ENCODE measurements at places on chromosomes 13 and 19. TPM values are rescaled to one million over a fixed set of nuclear protein-coding genes. Genes with fewer than 3 reads are reported as not detected.

VN1R2 gene
- total RNA-seq = not detected

ZNF433 gene
- 1.5 TPM for total RNA-seq

ATP5F1D gene
- total RNA-seq = 180 TPM

CEACAM4 gene
- not detected for total RNA-seq

CCNA1 gene
- total RNA-seq = 0.40 TPM

PIBF1 gene
- 25.7 TPM for total RNA-seq

DNA sequence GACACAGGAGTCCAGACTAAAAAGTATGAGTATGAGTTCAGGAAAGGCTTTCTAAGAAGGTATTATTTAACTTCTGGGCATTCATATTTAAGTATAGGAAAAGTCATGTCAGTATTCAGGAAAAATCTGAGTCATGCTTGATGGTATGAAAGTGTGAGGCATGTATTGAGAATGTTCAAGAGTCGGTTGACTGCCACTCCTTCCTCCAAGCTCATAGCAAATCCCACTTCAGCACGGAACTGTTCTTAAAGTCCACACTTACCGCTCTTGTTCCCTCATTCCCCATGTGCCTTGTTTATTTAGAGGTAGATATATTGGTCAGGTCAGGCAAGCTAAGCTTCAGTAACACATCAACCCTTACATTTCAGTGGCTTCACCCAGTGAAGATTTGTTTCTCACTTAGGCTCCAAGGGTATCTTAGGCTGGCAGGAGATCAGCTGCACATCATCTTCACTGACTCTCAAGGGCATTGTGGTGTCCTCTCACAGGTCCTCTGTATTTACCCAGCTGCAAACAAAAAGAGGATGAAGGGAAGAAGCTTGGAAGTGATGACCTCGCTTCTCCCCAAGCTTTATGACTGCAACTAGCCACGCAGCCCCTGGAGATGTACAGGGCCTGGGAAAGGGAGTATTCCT is 1189.2 kb downstream of the EFNB2 start:
- no peak for DNase-seq
- no peaks in the 10 kb centered on the region for H3K36me3 ChIP-seq
- H3K4me1 ChIP-seq = no peaks in the 10 kb centered on the region
- H3K4me3 ChIP-seq = no peak overlapping the region
- no peak overlapping the region for H3K27ac ChIP-seq

- H3K4me3 ChIP-seq = no peak overlapping the region
- H3K36me3 ChIP-seq = no peaks in the 10 kb centered on the region
- H3K27me3 ChIP-seq = no peaks in the 10 kb centered on the region
- H3K4me1 ChIP-seq = no peaks in the 10 kb centered on the region
- no peak for DNase-seq
- H3K27ac ChIP-seq = no peak overlapping the region
Measured at GRCh38 chr19:558770-559439, 13.5 kb upstream of the BSG start.

GRCh38 chr19:40335855-40336600 is 12.2 kb downstream of the C19orf47 start:
- no peak for DNase-seq
- H3K4me1 ChIP-seq = no peaks in the 10 kb centered on the region
- H3K27ac ChIP-seq = no peak overlapping the region

- no peak overlapping the region for H3K27ac ChIP-seq
- peaks cover under 1% of the 10 kb centered on the region for H3K27me3 ChIP-seq
- H3K4me1 ChIP-seq = no peaks in the 10 kb centered on the region
- DNase-seq = no peak
- no peak overlapping the region for H3K4me3 ChIP-seq
- H3K36me3 ChIP-seq = no peaks in the 10 kb centered on the region
Measured at GRCh38 chr19:30932854-30933253, 416.4 kb downstream of the TSHZ3 start.

- peaks cover 11% of the 10 kb centered on the region for H3K27me3 ChIP-seq
- H3K36me3 ChIP-seq = no peaks in the 10 kb centered on the region
- no peak for DNase-seq
- no peak overlapping the region for H3K4me3 ChIP-seq
- H3K4me1 ChIP-seq = no peaks in the 10 kb centered on the region
Measured at GRCh38 chr19:8922591-8922990, 87.6 kb downstream of the MUC16 start.

- no peak overlapping the region for H3K4me3 ChIP-seq
- H3K27ac ChIP-seq = no peak overlapping the region
- no peaks in the 10 kb centered on the region for H3K4me1 ChIP-seq
- H3K36me3 ChIP-seq = no peaks in the 10 kb centered on the region
- no peaks in the 10 kb centered on the region for H3K27me3 ChIP-seq
Measured at GRCh38 chr13:91045351-91046034, 302.0 kb upstream of the MIR17HG start.

DNA sequence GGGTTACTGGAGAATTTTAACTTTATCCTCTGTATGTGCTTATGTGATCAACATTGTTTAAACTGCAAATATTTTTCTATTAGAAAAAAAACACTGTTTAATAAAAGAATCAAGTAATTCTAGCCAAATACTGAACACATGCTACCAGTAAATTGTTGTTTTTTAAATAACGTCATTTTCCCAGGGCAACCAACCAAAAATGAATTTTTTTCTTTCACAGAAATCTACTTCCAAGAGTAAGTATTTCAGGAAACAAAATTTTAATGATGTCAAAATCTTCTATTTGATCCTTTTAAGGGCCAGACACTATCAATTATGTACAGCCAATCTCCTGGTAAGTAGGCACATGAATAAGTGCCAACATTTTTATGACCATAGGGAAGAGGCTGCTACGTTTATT is 57.1 kb downstream of the TUBGCP3 start:
- no peak for DNase-seq
- no peak overlapping the region for H3K27ac ChIP-seq
- H3K27me3 ChIP-seq = no peaks in the 10 kb centered on the region
- peaks cover 6% of the 10 kb centered on the region for H3K4me1 ChIP-seq
- no peaks in the 10 kb centered on the region for H3K36me3 ChIP-seq

DNA sequence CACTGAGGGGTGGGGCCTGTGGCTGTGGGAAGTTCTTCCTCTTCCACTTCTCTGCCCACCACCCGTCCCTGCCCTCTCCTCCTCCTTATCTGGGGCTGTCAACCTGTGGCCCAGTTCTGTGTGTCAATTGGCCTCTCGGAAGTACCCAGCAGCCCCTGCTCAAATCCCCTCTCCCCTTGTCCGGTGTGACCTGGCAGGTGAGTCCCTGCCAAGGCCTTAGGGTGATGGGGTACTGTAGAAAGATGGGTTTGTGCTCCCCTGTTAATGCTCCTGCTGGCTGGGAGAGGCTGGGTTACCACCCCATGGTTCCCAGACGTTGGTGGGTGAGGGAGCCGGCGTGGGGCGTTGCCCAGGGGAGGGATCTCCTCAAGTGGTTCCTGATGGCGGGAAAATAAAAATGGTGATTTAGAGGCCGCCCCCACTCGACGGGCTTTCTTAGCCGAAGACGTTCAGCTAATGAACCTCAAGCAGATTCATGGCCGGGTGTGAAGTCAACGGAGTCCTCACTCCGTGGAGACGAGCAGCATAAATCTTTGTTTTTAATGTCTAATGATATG is 141.2 kb downstream of the URI1 start:
- H3K36me3 ChIP-seq = no peaks in the 10 kb centered on the region
- H3K4me3 ChIP-seq = no peak overlapping the region
- peaks cover 8% of the 10 kb centered on the region for H3K27me3 ChIP-seq
- H3K27ac ChIP-seq = no peak overlapping the region
- no peak for DNase-seq

DNA sequence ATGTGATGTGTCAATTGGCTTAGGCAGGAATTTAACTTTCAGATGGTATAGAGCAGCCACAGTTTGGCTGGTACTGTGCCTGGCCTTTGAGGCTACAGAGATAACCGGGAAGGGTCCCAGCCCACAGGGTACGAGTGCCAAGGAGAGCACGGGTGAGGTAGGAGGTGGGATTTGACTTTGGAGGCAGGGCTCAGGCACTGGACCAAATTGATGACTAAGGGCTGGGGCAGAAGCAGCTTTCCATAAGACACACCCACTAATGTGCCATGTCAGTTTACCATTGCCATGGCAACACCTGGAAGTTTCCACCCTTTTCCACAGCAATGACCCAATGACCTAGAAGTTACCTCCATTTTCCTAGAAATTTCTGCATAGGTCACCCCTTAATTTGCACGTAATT is 466.2 kb downstream of the TSHZ3 start:
- DNase-seq = no peak
- H3K4me3 ChIP-seq = no peak overlapping the region
- H3K4me1 ChIP-seq = no peaks in the 10 kb centered on the region
- no peaks in the 10 kb centered on the region for H3K27me3 ChIP-seq
- H3K36me3 ChIP-seq = no peaks in the 10 kb centered on the region

GRCh38 chr13:110925023-110925612 is 10.2 kb upstream of the ANKRD10 start:
- peaks cover 12% of the 10 kb centered on the region for H3K4me1 ChIP-seq
- peaks cover 44% of the 10 kb centered on the region for H3K27me3 ChIP-seq
- no peak for DNase-seq
- H3K27ac ChIP-seq = no peak overlapping the region
- no peak overlapping the region for H3K4me3 ChIP-seq

DNA sequence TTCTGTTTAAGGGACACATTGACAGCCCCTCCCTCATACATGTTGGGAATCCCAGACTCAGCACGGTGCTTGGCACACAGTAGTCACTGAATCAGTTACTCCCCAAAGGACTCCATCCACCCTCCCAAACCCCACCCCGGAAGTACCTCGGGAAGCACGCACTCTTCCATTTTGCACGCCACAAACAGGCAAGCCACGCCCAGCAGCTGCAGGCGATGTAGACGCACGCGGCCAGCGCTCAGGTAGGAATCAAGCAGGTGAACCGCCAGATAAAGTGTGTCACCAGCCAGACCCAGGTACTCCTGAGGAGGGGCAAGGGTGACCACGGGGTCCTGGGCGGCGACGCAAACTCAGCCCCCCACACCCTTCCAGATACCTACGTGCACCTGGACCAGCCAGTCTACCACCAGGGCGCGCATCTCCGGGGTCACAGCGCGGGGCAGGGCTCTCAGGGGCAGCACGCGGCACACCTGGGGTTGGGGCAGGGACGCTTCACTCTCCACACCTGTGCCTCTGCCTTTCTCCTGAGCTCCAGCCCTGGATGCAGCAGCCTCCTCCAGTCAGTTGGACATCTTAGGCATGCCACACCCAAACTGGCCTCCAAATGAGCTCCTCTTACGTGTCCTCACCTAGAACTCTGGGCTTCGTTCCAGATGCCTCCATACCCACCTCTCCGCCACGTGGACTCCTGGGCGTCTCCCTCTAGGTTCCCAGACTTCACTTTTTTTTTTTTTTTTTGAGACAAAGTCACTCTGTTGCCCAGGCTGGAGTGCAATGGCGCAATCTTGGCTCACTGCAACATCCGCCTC is 1.9 kb downstream of the CCNP start:
- no peak for DNase-seq
- no peaks in the 10 kb centered on the region for H3K36me3 ChIP-seq
- no peak overlapping the region for H3K27ac ChIP-seq
- peaks cover 27% of the 10 kb centered on the region for H3K4me1 ChIP-seq
- H3K4me3 ChIP-seq = no peak overlapping the region

DNA sequence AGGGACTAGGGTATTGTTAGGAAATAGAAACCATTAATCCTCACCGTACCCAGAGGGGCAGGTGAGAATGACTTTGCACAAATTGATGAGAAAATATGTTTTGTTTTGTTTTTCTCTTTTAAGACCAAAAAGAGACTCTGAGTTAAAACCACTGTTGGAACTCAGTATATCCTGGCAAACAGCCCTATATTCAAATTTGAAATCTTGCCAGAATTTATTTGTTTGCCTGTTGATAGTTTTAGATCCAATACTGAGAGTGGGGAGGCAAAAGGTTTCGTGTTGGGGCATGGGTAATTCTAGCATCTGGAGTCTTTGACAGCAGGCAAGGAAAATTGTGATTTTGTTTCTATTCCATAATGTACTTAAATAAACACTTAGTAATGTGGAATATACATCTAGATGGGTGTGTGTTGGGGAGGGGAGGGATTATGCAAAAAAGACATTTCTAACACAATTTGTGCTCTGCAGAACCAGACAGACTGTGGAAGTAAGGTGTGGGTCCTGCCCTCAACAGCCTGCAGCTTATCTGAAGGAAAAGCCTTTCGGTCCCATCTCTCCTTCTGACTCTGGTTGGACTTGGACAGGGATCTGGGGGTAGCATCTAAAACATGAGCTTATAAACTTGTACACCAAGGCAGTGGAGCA is 190.7 kb downstream of the OXGR1 start:
- DNase-seq = no peak
- H3K4me3 ChIP-seq = no peak overlapping the region
- H3K27me3 ChIP-seq = no peaks in the 10 kb centered on the region
- no peaks in the 10 kb centered on the region for H3K4me1 ChIP-seq

DNA sequence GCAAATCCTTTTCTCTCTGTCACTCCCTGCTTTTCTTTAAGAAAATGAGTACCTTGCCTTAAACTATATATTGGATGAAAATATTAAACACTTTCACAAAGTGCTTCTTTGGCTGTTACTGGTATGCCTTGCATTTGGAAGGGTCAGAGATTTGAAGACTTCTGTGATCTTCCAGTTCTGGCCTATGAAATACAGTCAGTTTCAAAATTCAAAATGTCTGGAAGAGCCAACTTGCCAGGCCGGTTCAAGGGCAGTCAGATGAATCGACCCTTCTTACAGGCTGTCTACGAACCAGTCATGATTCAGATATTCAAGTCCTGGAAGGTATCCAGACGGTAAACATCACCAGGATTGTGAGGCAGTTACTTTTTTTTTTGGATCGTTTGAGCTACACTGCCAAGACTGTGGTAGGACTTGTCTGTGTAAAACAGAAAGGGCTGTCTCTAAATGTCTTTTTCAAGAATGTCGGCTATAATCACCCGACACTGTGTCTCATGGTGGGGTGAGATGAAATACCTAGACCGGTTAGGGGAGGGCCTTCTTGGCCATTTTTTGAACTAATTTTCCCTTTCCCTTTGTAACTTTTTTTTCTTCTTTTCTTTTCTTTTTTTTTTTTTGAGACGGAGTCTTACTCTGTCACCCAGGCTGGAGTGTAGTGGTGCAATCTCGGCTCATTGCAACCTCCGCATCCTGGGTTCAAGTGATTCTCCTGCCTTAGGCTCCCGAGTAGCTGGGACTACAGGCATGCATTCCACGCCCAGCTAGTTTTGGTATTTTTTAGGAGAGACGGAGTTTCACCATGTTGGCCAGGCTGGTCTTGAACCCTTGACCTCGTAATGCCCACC is 11.2 kb downstream of the ACTN4 start:
- peaks cover 23% of the 10 kb centered on the region for H3K36me3 ChIP-seq
- H3K27ac ChIP-seq = no peak overlapping the region
- DNase-seq = no peak
- peaks cover 3% of the 10 kb centered on the region for H3K27me3 ChIP-seq
- no peak overlapping the region for H3K4me3 ChIP-seq

DNA sequence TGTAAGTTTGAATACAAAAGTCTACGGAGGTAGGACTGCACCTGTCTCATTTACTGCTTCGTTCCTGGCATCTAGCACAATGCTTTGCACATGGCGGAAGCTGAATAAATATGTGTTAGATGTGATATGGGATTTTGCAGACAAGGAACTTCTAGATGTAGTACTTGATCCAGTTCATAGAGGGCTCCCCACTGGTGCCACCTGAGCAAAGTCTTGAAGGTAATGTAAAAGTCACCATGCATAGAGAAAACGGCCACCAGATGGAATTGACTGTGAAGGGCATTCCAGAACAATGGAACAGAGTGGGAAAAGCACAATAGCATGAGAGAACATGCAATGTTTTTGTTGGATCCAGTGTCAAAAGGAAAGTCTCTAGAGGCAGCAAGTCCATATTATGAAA is 209.3 kb downstream of the HS6ST3 start:
- H3K27me3 ChIP-seq = no peaks in the 10 kb centered on the region
- H3K36me3 ChIP-seq = no peaks in the 10 kb centered on the region
- no peak overlapping the region for H3K27ac ChIP-seq
- H3K4me3 ChIP-seq = no peak overlapping the region

- no peaks in the 10 kb centered on the region for H3K36me3 ChIP-seq
- DNase-seq = no peak
- no peaks in the 10 kb centered on the region for H3K4me1 ChIP-seq
- no peak overlapping the region for H3K4me3 ChIP-seq
Measured at GRCh38 chr13:92640936-92641335, 585.7 kb upstream of the GPC6 start.
